ENCODE measurements at places on chromosomes 13 and 19.
A peak's percentile ranks its signal among the peaks of the same experiment; 100 is the strongest.

DNA sequence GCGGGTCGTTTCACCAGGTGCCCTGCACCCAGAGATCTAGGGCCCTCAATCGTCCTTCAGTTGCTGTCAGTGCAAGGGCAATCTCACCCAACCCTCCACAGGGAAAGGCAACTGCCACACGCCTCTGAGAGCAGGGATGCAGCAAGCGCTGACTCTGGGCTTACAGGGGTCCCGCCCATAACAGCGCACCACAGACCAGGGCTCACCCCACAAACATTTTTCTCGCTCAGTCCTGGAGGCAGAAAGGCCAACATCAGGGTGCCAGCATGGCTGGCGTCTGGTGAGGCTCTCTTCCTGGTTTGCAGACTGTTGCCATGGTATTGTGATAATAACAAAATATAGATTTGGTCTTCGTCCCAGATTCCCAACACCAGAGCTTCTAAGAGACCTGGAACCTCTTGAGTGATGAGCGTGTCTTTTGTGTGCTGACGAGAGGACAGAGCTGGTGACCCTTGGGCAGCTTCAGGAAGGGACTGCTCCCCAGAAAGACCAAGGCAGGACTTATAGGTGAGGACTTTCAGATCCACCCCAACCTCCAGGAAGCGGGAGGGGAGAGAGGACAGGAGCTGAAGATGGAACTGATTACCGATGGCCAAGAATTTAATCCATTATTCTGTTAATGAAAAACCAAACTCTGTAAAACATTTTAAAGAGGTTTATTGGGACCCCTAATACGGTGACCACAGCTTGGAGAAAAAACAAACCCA is 51.3 kb downstream of the C13orf46 start:
- DNase-seq, result no peak

DNA sequence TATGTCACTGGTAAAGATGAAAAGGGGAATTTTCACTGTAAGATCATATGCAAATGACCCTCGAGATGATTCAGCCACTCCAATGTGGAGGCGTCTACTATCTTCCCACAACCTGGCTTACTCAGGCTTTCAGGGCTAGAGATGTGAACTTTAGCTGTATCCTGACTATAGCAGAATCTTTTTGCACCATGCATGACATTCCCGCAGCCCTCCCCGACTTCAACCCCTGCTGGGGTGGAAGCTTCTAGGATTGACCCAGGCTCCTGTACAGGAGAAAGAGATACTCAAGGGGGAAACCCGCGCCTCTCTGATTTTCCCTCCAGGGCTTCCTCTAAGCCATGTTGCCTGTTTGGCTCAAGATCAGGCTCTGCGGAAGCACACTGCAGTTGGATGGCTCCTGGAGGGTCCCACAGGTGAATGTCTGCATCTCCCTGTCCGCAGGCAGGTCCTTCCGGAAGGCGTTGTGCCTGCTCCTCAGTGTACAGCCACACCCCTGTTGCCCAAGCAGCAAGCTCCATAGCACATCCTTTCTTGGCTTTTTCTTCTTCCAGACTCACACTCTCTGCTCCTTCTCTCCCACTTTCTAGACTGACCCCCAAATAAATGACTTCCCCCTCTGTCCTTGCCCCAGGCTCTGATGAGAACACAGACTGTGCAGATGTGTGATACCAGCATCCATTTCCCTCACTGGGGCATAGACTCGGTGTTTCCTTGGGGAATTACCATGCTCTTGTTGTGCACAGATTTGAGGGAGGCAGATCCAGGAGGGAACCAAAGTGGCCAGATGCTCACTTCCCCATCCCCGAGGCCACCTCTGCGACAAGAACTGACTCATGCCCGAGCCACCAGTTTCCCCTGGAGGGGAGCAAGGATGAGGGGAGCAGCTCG is 29.1 kb upstream of the POP4 start:
- DNase-seq, result no peak

- no peak for DNase-seq
These were observed 1291.0 kb upstream of the SLC10A2 start for GRCh38 chr13:104357174-104357573.

GRCh38 chr13:50842990-50843256 is 569 bp downstream of the DLEU7 start:
- DNase-seq, result no peak

DNA sequence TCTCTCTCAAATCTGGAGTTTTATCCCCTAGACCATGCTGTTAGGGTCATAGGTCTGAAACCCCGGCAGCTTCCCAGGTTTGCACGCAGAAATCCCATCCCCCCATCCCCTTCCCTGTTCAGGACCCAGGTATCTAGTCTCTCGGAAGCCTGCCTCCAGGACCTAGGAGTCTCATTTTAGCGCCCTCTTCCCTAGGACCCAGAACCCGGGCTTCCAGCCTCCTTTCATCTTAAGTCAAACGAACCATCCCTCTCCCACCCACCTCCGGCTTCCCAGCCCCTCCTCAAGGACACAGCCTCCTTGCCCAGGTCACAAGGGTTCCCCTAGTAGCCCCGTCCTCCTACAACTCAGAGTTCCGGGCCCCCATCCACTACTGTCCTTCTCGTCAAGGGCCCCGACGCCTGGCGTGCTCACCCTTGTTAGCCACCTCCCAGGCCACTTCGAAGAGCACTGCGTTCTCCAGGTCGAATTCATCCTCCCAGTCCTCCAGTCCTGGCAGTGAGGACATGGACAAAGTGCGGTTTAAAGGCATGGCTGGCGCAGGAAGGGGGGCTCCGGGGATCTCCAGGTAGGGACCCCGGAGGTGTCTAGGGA is 431 bp downstream of the GYS1 start:
- no peak for DNase-seq

DNA sequence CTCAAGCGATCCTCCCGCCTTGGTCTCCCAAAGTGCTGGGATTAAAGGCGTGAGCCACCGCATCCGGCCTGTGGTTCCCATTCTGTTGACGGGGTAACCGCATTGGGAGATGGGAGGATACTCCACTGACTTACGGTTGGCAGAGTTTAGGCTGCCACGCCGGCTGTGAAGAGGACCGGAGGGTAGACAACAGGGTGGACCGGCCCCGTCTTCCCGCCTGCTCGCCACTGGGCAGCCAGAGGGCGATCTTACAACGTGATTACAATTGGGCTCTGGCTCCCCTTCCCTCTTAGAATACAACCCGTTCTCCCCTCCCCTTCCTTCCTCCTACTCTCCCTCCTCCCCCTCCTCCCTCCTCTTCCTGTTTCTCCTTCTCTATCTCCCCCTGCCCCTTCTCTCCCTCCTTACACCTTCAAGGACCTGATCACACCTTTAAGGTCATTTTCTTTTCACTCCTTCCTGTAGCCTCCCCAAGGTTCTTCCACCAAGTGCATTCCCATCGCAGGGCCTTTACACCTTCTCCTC is 957 bp upstream of the CCDC194 start:
- DNase-seq, result peak; percentile 48

DNA sequence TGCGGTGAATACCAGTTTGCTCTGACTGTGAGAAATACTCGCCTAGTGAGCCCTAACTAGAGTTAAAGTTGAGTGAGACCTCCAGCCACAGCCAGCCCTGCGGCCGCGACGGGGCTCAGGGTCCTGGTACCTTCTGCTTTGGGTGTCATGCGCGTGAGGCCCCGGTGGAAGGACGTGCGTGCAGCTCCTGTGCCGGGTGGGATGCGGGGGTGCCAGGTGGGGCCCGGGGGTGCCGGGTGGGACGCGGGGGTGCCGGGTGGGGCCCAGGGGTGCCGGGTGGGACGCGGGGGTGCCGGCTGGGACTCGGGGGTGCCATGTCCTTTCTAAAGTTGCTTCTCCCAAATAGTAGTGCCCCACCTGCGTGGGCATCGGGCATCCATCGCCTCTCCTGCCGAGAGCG is 8.5 kb upstream of the TMPRSS9 start:
- no peak for DNase-seq

DNA sequence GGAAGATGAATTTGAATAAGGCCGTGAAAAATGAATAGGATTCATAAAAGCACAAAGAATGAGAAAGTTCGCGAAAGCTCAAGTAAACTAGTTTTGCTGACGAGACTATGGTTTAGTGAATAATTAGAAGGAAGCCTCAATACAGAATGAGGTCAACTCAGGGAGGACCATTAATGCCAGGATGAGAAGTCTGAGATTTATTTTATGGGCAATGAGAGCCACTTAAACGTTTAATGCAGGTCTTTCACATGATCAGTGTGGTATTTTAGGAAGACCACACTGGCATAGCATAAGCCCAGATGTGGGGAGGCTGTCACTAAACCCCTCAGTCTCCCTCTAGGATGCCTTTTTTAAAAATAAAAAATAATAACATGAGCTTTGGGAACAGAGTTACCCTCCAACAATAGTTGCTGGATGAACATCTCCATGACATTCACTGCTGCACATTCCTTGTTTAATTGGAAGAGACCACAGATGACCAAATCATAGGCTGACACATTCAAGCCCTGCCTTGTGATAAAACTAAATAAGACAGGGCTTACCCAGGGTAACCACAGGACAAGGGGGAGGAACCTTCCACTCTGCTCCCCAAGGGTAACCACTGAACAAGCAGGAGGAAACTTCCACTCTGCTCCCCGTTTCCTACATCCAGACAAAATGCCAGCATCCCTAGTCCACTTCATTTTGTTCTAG is 43.6 kb upstream of the LSM14A start:
- DNase-seq, result no peak

DNA sequence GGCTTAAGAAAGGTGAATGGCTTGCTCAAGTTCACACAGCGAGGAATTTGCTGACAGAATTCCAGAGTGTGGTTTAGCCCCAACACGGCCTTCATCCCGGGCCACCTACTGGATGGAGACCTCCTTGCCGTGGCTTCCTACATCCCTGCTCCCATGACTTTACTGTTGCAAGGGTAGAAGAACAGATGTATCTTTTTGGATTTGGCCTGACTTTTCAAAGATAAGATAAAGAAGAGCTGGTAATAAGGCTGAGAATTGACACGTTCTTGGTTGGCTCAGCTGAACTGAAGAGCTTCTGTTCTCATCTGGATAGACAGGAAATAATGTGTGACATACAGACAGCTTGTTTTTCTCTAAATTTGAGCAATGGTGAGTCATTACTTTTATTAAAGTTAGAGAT is 113.1 kb downstream of the KLF5 start:
- no peak for DNase-seq

DNA sequence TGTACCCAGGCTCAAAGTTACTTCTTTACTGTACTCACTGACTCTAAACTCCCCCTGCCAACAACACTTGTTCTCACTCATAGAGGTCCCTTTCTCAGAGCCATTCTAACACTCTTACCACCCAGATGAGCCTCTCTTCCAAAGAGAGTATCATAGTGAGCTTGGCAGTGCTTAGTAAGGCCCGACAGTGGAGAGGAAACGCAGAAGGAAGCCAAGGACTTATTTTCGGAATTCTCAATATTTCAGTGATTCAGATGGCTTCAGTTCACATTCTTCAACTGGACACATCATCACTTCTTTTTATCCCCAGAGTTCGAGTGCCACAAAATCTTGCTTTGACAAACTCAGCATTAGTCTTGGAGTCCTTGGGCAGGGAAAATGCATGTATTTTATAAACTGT is 285.9 kb downstream of the DNAJC15 start:
- no peak for DNase-seq

DNA sequence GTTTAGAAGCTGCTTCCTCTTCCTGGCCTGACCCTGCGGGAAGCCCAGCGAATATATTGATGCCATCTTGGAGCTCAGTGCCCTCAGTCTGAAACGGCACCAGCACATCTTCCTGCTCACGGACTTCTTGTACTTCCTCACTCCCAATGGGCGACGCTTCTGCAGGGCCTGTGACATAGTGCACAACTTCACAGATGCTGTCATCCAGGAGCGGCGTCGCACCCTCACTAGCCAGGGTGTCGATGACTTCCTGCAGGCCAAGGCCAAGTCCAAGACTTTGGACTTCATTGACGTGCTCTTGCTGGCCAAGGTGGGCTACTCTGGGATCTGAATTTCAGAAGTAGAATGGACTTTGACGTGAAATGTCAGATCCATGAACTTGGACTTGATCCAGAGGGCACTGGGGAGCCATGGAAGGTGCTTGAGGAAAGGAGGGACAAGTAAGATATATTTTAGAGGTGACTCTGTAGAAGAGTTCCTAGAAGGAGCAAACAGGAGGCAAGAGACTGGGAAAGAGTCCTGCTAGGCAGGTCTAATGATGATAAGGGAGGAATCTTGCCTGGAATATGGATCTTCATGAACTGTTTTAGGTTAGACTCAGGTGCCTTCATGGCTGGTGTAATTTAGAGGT is 38.4 kb upstream of the CYP4F8 start:
- DNase-seq, result no peak

DNA sequence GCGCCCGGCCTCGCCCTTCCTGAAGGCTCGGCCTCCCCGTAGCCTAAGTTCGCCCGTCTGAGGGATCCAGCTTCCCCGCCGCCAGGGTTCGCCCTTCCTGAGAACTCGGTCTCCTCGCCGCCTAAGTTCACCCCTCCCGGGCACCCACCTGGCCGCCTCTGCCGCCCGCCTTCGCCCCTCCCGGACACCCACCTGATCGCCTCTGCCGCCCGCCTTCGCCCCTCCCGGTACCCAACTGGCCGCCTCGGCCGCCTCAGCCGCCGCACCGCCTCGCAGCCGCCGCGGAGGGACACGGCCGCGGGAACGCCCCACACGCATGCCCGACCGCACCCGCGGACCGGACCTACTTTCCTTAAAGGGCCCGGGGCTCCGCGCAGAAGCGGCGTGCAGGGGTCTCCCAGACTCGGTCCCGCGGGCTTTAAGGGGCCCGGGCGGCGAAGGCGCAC is at the start of gene MOB3A:
Gene MOB3A, minus strand, starts transcription at position 293 of the 446 bp plus-strand sequence. CDS start 17,766 bp downstream, outside the sequence.
- peak; percentile 72 for DNase-seq

GRCh38 chr13:46359714-46360113 is 27.3 kb downstream of the RUBCNL start:
- no peak for DNase-seq

DNA sequence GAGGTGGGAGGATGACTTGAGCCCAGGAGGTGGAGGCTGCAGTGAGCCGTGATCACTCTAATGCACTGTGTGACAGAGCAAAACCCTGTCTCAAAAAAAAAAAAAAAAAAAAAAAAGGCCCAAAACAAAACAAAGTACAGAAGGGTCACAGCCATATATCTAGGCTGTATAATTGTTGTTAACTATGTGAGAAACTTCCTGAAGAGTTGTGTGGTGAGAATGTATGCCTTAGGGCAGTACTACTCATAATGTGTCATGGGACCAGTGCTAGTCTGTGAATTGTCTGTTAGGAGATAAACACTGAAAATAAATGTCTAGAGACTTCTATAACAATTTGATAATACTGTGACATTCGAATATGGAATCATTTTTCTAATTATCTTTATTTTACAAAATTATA is 43.1 kb downstream of the PAN3 start:
- DNase-seq, result no peak

DNA sequence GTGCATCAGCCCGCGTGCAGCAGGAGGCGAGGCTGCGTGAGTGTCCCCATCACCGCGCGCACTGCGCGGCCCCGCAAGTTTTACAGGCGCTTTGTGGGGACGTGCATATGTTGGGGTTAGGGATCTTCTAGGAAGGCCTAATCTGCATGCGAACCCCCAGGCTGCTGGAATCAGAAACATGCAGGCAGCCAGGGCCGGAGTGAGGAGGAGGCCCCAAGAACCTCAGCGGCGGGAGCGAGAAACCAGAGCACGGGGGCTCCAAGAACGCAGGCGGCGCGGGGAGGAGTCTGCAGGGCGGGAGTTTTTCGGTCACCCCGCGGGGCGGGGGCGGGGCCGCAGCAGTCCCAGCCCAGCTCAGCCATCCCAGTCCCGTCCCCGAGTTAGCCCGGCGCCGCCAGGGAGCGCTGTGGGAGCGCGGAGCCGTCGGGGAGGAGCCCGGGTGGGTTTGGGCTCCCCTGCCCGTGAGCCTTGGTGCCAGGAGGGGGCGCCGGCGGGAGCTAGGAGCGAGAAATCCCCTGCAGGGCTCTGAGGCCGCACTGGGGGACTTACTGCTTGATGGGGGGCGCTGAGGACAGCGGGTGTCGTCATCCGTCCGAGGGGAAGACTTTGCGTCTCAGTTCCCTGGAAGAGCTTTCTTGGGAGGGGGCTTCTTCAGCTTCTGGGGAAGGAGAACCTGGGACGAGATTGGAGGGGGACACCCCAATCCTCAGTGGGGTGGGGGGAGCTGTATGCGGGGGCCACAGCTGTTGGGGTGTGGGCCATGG is 933 bp upstream of the NRTN start:
- peak; percentile 88 for DNase-seq
